ENCODE measurements at places on chromosomes 16 and 17.
A peak's percentile ranks its signal among the peaks of the same experiment; 100 is the strongest.

DNA sequence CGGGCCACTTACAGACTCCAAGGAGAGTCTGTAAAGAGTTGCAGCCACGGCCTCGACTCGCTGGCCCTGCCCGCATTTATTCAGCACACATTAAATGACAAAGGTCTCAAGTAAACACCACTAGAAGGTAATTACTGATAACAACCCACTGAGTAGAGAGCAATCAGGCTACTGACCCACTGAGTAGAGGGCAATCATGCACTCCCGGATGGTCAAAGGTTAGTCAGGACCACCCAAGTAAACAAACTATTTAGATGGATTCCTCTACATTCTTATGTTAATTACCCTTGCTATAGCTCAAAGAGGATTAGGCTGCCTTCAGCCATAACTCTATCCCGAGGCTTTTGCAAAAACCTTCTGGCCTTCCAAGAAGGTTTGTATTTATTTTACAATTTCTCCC lies 30.7 kb upstream of the ZNF267 start:
- no peak for DNase-seq

DNA sequence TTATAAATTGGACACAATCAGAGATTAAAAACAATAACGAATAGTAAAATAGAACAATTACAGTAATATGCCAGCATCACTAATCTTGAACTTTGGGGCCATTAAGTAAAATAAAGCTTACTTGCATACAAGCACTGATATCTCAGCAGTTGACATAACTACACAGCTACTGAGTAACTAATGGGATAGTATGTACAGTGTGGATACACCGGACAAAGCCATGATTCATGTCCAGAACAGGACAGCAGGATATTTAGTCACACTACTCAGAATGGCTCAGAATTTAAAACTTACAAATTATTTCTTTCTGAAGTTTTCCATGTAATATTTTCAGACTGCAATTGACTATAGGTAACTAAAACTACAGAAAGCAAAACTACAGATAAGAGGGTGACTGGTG lies 427.5 kb downstream of the CDH13 start:
- DNase-seq = no peak

GRCh38 chr17:38922538-38923297 lies 2.7 kb upstream of the LASP1NB start:
- peak; percentile 52 for DNase-seq

- no peak for DNase-seq
Observed at GRCh38 chr16:75486014-75486675, 9.1 kb downstream of the CHST6 start.

DNA sequence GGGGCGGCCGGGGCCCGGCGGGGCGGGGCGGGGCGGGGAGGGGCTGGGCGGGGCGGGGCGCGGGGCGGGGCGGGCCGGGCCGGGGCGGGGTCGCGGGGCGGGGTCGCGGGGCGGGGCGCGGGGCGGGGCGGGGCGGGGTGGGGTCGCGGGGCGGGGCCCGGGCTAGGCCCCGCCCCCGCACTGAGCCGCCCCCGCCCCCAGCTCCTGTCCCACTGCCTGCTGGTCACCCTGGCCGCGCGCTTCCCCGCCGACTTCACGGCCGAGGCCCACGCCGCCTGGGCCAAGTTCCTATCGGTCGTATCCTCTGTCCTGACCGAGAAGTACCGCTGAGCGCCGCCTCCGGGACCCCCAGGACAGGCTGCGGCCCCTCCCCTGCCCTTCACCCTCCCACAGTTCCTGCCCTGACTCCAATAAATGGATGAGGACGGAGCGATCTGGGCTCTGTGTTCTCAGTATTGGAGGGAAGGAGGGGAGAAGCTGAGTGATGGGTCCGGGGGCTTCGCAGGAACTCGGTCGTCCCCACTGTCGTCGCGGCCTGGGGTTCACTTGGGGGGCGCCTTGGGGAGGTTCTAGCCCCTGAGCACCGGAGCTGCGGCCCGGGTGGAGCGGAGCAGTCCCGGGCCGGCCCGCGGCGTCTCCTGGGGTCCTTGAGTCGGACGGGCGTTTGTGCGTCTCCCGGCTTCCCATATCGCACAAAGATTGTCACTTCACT lies 795 bp upstream of the HBM start:
- no peak for DNase-seq

GRCh38 chr17:50260501-50260911 lies 13.8 kb upstream of the TMEM92 start:
- peak; percentile 54 for DNase-seq

DNA sequence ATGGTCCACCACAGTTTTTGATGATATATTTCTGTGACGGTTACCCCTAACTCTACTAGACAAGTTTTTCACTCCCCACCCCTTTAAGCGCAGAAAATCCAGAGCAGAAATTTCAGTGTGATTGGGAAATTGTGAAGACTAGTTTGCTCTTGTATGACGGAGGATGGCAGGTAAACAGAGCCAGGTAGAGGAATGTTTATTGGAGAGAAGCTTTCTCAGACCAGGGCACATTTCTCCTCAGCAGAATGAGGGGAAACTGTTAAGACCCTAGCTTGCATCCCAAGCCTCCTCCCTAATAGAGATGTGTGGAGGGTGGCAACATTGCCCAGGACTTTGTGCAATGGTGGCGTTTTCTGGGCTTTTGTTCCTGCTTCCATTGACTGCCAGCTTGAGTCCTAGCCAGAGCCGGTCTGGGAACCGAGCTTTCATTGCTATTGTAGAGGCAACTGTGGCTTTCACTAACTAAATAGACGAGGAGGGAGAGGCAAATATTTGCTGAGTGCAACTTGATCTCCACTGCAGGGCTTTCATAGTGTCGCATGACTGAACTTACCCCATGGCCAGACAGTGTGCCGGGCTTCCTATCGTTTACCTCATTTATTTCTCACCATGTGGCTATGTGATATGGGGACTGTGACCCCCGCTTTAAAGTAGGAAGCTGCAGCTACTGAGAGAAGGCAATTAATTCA lies 159.6 kb upstream of the MPHOSPH6 start:
- DNase-seq = no peak

DNA sequence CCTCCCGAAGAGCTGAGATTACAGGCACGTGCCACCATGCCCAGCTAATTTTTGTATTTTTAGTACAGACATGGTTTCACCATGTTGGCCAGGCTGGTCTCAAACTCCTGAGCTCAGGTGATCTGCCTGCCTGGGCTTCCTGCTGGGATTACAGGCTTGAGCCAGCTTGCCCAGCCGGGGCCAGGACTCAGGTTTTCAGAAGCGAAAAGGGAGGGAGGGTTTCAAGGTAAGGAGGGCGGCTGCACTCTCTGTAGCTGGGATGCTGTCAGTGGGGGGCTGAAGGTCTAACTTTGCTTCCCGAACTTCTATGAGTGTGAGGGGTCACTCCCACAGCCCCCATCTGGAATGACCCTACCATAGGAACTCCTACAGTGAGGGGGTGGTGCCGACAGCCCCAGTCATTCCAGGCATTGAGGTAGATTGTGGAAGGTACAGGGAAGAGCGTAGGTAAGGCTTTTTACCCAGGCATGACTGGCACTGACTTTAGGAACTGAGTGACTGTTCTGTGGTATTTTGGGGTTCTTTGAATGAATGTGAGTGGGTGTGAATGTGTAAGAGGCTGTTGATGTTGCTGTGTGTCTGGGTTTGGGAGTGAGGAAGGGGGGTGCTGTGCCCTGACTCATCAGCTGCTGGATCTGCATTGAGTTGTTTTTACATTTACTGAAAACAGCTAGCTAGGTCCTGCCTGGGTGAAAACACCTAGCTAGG lies 3.8 kb upstream of the C1QL1 start:
- no peak for DNase-seq

DNA sequence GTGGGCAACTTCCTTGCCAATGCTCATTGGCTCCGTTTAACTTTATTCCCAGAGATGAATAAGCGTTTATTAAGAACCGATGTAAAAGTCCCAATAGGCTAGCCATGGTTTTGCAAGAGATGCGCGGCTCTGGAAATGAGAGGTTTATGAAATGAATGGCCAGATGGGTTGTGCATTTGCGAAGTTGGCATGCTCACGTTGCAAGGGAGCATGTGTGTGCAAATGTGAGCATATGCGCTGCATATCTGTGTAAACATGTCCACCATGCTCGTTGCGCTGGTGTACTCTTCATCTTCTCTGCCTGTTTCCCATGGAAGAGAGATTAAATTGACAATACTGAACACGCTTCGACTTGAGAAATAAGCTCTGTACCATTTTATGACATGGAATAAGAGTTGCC lies 848.6 kb upstream of the RBFOX1 start:
- no peak for DNase-seq

DNA sequence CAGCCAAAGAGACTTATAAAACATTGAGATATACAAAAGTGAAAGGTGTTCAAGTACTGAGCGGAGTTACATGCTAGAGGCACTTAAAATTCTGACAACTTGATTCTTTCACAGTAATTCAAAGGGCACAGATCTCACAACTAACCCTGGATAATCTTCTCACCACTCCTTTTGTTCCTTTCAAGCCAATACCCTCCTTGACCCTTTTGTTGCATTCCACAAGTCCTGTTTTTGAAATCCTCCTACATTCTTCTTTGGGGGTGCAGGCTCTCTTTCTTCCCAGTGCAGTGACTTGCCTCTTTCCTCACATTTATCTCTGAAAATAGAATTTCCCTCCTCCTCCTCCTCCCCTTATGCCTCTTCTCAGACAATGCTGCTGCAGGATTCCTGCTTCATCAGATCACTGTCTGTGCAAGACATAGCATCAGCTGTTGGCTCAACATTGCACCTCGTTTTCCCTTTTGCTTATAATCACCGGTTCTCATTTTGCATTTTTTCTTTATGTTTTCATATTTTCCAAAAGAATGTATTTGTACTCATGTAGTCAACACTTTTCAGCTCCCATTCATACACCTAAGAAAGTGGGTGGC lies 199.3 kb downstream of the CDH8 start:
- DNase-seq = no peak

DNA sequence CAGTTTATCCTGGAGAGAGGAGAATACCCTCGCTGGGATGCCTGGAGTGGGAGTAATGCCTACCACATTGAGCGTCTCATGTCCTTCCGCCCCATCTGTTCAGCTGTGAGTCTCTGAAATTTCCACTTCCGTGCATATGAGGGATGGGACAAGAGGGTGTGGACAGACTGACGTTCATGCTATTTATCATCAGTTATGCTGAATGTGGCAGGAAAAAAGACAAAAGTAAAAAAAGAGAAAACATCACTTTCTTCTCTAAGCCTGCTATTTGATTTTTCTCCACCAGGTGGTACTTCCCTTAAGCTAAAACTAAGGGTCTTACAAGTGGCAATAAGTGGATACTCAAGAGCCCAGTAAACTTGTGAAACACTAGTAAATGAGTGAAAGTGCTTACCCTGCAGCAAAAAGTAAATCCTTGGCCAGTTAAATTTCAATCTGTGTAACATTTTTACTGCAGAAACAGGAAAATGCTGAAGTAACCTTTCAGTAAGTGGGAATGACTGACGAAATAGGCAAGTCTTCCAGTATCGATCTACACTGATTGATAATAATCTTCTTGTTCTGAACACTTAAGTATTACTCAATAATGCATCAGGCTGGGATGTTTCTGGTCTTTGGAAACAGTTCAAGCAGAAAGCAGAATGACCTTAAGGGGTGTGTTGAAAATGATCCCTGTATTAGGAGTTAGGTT lies 5.6 kb downstream of the CRYBA1 start:
- no peak for DNase-seq

DNA sequence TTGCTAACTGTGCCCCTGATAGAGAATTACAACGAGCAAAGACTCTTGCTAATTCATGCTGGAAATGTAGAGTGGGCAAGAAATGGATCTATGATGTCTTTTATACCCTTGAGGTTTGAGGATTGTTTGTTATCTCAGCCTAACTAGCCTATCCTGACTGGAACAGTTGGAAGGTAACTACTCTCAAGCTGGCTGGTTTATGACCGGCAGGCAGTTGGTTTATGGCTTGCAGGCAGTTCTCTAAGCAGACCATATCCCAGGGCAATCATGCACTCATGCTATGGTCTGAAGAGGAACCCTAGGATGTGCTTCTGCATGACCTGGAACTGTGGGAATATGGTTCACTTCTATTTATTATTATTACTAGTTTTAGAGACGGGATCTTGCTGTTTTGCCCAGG lies 49.1 kb downstream of the LYRM1 start:
- no peak for DNase-seq

DNA sequence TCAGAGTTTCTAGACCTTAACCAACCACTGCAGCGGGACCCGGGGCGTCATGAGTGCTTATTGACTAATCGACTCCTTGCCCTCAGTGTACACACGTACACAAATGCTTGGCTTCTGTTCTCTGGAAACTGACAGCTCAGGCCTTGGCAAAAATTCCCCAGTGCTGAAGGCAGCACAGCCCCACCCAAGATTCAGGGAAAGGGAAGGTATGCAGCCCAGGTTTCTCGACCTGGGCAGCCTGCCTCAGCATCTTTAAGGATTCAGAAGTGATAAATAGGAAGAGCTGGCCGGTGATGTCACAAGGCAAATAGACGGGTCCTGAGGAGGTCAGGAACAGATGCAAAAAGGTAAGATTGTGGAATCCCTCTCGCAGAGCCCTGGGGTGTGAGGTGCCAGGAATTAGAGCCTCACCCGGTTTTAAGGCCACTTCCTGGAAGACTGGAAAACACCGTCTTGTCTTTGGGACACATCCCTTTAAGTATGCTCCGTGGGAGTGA lies 9.0 kb upstream of the CDH3 start:
- DNase-seq = no peak

DNA sequence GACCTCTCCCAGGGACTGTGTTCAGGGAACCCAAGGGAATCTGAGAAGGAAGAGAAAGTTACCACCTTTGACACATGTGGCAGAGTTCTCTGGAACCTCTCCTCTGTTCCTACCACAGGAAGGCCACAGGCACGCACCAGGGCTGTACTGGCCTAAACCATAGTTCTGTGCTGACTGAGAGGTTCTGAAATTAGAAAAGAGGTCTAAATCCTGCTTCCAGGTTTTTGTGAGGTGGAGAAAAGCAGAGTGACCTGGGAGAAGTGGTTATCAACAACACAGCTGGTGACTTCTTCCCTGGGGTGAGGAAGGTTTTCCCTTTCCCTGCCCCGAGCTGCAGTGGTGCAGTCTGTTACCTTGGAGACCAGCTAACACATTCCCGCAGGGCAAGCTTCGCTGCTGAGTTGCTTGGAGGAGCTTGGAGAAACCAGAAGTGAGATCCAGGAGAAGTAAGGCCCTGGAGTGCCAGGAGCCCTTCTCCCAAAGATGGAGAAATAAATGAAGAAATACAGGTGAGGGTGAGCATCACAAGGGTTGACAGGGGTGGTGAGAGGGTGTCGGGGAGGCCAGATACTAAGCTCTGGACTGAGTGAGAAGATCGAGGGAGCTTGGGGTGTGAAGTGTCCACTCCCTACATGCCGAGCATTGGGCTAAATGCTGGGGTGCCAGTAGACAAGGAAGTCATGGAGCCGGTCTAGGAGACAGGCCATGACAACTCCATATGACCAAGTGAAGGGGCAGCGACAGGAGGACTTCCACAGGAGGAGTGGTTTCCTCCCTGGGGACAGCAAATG lies at the start of gene VWA3A:
TSS of gene VWA3A (plus strand) at position 399 of the 791 bp plus-strand sequence. CDS start at position 496, 97 bp downstream.
- no peak for DNase-seq

DNA sequence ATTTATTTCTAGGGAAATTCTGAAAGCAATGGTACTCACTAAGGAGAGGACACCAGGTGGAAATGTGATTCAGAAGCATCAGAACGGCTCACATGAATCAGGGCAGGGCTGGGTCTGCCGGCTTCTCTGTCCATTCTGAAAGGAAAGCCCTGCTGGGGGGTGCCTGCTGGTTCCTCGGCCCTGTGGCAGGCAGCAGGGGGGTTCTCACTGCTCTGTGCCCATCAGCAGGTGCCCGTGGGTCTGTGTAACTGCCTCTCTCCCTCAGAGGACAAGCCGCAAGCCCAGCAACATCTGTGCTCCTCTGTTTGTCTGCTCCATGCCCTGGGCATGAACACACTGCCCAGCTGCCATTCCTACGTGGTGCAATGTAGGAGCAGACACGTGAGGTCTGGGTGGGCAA lies 74.9 kb upstream of the ZNF423 start:
- peak; percentile 43 for DNase-seq

Measured in upper lobe of right lung (tissue), 1 donor.